ENCODE measurements at places on chromosomes 11 and 22. TPM values are rescaled to one million over a fixed set of nuclear protein-coding genes. Genes with fewer than 3 reads are reported as not detected.

DNA sequence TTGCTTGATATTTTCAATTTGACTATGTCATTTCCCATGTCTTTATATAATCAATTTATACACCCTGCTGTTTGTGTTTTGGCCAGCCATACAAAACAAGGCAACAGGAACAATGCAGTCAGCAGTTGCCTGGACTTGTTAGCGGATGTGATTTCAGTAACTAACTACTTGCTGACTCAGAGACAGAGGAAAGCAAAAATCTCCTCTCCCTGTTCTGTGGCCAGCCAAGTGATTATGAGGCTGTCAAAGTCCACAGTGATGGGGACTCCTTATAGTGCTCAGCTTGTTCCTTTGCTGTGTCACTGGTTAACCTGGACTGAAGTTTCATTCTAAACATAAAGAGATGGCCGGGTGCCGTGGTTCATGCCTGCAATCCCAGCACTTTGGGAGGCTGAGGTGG is 32.6 kb upstream of the APLP2 start:
- DNase-seq = no peak
- no peak overlapping the region for H3K4me3 ChIP-seq
- no peaks in the 10 kb centered on the region for H3K27me3 ChIP-seq
- peaks cover 23% of the 10 kb centered on the region for H3K4me1 ChIP-seq
- H3K36me3 ChIP-seq = no peaks in the 10 kb centered on the region

GRCh38 chr22:20156611-20157429 is 6.0 kb upstream of the CCDC188 start:
- no peaks in the 10 kb centered on the region for H3K27me3 ChIP-seq
- H3K27ac ChIP-seq = no peak overlapping the region
- H3K36me3 ChIP-seq = no peaks in the 10 kb centered on the region

GRCh38 chr22:35312198-35313059 is 12.7 kb downstream of the TOM1 start:
- H3K27me3 ChIP-seq = no peaks in the 10 kb centered on the region
- H3K4me1 ChIP-seq = peaks cover 20% of the 10 kb centered on the region
- no peak overlapping the region for H3K4me3 ChIP-seq
- no peak overlapping the region for H3K27ac ChIP-seq

GRCh38 chr22:32671886-32672285 is 129.6 kb upstream of the TIMP3 start:
- no peak overlapping the region for H3K27ac ChIP-seq
- DNase-seq = no peak
- H3K4me3 ChIP-seq = no peak overlapping the region
- no peaks in the 10 kb centered on the region for H3K4me1 ChIP-seq
- no peaks in the 10 kb centered on the region for H3K27me3 ChIP-seq

The OR52I1 gene
- total RNA-seq = not detected

The CDK2AP2 gene
- 2.1 TPM for total RNA-seq

The LSP1 gene
- total RNA-seq = not detected

GRCh38 chr11:69416762-69417698 is 64.4 kb upstream of the LINC01488 start:
- H3K27ac ChIP-seq = no peak overlapping the region
- H3K27me3 ChIP-seq = no peaks in the 10 kb centered on the region
- no peak overlapping the region for H3K4me3 ChIP-seq
- peaks cover 15% of the 10 kb centered on the region for H3K4me1 ChIP-seq
- no peaks in the 10 kb centered on the region for H3K36me3 ChIP-seq

The CHCHD10 gene
- total RNA-seq = 0.53 TPM

DNA sequence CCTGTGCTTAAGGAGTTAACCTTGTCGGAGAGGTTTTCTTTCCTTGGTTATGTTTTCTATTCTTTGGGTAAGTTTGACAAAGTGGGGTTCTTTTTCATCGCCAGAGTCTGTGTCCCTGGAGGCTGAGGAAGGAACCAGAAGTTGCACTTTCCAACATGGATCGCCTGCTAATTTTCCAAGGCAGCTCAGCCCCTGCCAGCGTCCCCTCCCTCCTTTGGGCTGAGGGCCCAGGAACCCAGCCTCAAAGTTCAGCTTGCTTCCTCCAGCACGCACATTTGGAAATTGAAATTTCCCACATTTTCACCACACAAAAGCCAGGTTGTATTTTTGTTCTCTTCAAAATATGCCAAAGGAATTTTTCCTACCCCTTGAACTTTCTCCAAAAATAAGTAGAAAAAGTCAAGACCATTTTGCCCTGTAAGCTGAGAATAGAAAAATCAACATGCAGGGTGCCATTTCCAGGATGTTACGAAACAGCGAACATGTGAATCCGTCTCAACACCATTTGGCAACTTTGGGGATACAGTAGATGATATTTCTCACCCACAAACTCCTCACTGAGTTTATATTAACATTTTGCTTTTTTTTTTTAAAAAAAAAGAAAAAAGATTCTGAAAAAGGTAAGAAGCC is 343.5 kb downstream of the TENM4 start:
- no peak for DNase-seq
- no peaks in the 10 kb centered on the region for H3K4me1 ChIP-seq
- no peak overlapping the region for H3K4me3 ChIP-seq
- H3K36me3 ChIP-seq = no peaks in the 10 kb centered on the region

DNA sequence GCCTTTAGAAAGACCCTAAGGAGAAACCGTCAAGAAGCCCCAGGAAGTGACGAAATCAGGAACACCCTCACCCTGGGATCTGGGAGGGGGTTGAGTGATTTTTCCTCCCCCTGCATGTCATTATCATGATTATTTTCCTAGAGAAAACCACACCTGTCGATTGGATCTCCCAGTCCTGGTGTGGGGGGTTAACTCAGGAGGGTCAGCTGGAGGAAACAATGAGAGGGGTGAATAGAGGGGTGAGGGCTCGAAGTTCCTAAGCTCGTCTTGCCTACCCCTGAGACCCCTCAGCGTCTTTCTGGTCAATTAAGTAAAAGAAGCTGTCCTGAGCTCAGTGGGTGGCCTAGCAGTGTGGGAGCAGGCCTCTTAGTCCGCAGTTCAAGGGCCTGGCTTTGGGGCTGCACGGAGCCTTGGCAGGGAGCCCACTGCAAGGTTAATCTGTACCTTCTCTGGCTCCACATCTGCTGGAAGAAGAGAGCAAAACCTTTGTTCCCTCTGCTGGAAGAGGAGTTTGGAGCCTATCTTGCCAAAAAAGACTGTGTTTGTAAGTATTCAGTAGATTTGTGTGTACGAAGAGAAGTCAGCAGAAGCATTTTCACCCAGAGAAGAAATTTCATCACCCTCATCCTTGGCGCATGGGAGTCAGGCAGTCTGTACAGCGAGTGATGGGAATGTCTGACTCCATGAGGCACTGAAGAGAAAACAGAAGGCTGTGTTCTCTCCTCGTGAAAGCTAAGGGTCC is 34.2 kb upstream of the FTH1 start:
- no peaks in the 10 kb centered on the region for H3K27me3 ChIP-seq
- no peaks in the 10 kb centered on the region for H3K36me3 ChIP-seq
- no peak overlapping the region for H3K27ac ChIP-seq
- H3K4me1 ChIP-seq = peaks cover 38% of the 10 kb centered on the region
- H3K4me3 ChIP-seq = no peak overlapping the region
- DNase-seq = no peak

The ARHGAP20 gene
- total RNA-seq = not detected

GRCh38 chr22:49825944-49826602 is 1.6 kb downstream of the BRD1 start:
- peak overlapping the region; percentile 97 for H3K4me3 ChIP-seq
- H3K36me3 ChIP-seq = no peaks in the 10 kb centered on the region
- no peaks in the 10 kb centered on the region for H3K27me3 ChIP-seq
- no peak for DNase-seq

GRCh38 chr22:17980015-17980590 is 44.3 kb downstream of the MICAL3 start:
- no peak overlapping the region for H3K4me3 ChIP-seq
- no peak overlapping the region for H3K27ac ChIP-seq
- no peaks in the 10 kb centered on the region for H3K27me3 ChIP-seq
- no peaks in the 10 kb centered on the region for H3K36me3 ChIP-seq
- peaks cover 13% of the 10 kb centered on the region for H3K4me1 ChIP-seq

The CCDC116 gene
- total RNA-seq = not detected

DNA sequence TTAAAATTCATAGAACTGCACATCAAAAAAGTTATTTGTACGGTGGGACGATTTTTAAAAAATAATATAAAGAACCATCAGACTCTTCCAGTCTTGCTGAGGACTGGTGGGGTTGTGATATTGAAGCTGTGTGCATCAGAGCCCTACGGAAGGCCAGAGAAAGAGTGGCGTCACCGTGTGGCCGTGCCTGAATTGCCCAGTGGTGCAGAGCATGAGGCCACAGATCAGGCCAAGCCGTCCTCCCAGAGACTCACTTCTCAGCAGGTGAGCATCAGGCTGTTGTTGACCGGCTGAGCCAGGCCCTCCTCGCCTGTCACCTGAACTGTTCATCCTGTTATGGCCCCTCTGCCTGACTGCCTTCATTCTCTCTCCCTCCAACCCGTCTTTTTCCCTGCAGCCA is 1013.9 kb downstream of the TBC1D22A start:
- H3K4me3 ChIP-seq = no peak overlapping the region
- H3K4me1 ChIP-seq = peaks cover 8% of the 10 kb centered on the region
- no peak overlapping the region for H3K27ac ChIP-seq
- H3K27me3 ChIP-seq = no peaks in the 10 kb centered on the region

DNA sequence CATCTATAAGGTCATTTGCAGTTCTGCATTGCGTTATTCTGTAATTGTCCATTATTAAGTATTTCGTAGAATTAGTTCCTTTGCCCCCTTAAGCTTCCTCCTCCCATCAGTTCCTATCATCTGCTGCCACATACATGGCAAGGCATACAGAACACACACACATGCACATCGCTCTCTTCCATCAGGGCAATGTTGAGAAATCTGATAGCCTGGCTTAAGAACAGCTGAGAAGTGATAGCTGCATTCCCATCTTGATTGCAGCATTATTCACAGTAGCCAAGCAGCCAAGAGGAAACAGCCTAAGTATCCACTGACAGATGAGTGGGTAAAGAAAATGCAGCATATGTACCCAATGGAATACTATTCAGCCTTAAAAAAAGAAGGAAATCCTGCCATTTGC is 186.8 kb upstream of the CADM1 start:
- H3K27me3 ChIP-seq = no peaks in the 10 kb centered on the region
- no peaks in the 10 kb centered on the region for H3K36me3 ChIP-seq
- no peak overlapping the region for H3K4me3 ChIP-seq
- no peak overlapping the region for H3K27ac ChIP-seq

GRCh38 chr11:62171261-62171723 is 18.7 kb upstream of the SCGB1D1 start:
- H3K4me3 ChIP-seq = no peak overlapping the region
- peak; percentile 95 for DNase-seq
- H3K36me3 ChIP-seq = no peaks in the 10 kb centered on the region
- peaks cover 18% of the 10 kb centered on the region for H3K27me3 ChIP-seq

- no peak overlapping the region for H3K4me3 ChIP-seq
- H3K27ac ChIP-seq = no peak overlapping the region
- no peak for DNase-seq
- no peaks in the 10 kb centered on the region for H3K36me3 ChIP-seq
- H3K4me1 ChIP-seq = peaks cover 3% of the 10 kb centered on the region
- H3K27me3 ChIP-seq = peaks cover 37% of the 10 kb centered on the region
Observed at GRCh38 chr11:6626971-6627761, 7.9 kb upstream of the TPP1 start.

- no peaks in the 10 kb centered on the region for H3K36me3 ChIP-seq
- H3K27me3 ChIP-seq = peaks cover 30% of the 10 kb centered on the region
- H3K4me3 ChIP-seq = peak overlapping the region; percentile 82
- peaks cover 13% of the 10 kb centered on the region for H3K4me1 ChIP-seq
- H3K27ac ChIP-seq = no peak overlapping the region
Observed at GRCh38 chr11:112962579-112963367, 1.6 kb downstream of the NCAM1 start.

The AKIP1 gene
- 45.6 TPM for total RNA-seq
